ENCODE measurements at places on chromosomes 12 and 14. TPM values are rescaled to one million over a fixed set of nuclear protein-coding genes. Genes with fewer than 3 reads are reported as not detected.
A peak's percentile ranks its signal among the peaks of the same experiment; 100 is the strongest.

GRCh38 chr12:3257411-3257810 lies 180.2 kb downstream of the TSPAN9 start:
- DNase-seq = no peak

- no peak for DNase-seq
Observed at GRCh38 chr14:97626088-97626487, 828.9 kb downstream of the VRK1 start.

- peak; percentile 23 for DNase-seq
Observed at GRCh38 chr12:39620659-39621658, 1.4 kb upstream of the ABCD2 start.

Gene SYNDIG1L
- polyA plus RNA-seq = not detected

GRCh38 chr12:14999695-15000365 lies 27.0 kb downstream of the PDE6H start:
- peak; percentile 21 for DNase-seq

Gene RFX4
- not detected for polyA plus RNA-seq

DNA sequence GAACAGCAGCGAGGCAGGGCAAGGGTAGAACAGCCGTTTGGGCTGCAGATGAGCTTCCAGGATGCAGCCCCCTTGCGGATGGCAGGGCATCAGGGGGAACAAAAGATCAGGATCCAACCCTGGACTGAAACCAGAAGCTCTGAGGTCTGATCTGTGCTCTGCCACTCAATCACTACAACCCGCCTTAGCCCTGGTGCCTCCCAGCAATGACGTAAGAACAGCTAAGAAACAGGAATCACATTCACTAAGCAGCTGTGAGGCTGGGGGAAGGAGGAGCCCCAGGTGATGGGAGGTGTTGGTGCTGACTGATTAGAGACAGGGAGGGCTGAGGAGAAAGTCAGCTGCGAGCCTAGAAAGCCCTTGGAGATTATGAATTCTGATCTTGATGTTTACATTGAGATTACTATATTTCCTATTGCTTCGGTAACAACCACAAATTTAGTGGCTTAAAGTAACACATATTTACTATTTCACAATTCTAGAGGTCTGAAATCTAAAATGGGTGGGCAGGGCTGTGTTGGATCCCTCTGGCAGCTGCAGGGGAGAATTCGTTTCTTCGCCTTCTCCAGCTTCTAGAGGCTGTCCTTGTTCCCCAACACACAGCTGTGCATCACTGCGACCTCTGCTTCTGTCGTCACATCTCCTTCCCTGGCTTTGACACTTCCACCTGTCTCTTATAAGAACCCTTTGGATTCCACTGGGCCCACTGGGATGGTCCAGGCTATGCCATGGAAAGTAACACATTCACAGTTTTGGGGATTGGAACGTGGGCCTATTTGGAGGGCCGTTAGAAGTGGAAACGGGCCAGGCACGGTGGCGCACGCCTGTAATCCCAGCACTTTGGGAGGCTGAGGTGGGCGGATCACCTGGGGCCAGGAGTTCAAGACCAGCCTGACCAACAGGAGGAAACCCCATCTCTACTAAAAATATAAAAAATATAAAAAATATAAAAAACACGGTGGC lies 6.1 kb upstream of the CD9 start:
- DNase-seq = peak; percentile 73

DNA sequence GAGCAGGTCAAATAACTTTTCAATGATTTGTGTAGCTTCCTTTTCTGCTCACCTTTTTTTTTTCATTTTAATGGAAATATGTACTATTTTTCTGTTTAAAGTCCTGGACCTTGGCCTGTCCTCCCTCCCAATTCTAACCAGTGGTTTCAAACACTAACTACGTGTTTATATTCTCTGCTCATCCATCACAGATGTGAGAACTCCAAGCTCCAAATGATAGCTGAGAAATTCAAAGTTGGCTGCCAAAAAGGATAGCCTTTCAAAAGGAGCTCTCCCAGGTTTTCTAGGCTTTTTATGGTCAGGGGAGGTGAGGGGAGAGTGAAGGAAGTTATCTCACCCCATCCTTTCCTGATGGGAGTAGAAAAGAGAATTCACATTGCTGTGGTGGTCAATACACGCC lies 486.0 kb upstream of the TBX3 start:
- peak; percentile 19 for DNase-seq

DNA sequence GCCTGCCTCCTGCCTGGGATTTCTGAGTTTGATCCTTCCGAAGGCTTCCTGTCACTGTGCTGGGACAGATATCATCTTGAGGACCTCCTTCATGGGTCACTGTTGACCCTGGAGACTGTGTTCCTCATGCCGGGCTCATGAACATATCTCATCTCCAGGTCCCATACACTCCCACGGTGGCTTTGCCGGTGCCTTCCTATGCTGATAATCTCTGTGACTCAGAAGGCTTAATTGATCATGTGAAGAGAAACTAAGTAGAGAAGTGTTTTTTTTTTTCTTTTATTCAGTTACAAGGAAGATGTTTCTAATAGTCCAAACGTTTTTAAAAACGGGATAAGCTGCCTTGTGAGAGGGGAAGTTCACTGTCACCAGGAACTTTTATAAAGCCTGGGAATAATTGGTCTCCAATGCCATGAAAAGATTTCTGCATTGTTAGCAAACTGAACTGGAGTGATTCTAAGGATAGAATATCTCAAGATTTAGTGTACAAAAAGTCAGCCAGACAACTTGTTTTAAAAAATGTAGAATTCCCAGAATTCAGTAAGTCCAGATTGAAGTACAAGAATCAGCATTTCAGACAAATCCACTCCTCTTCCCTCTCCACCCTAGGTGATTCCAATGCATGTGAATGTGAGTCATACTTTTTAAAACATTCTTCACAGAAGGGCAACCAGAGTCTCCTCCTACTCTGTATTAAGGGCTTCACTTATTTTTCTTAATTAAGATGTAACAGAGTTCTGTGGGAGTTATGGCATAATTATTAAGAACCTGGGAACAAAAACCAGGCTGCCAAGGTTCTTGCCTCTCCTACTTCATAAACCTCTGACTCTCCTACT lies 139.8 kb upstream of the LGR5 start:
- DNase-seq = no peak

Gene FKBP4
- 23.0 TPM for polyA plus RNA-seq

Measured in fibroblast of lung (primary cell).